ENCODE measurements at places on chromosomes 1 and 21.

GRCh38 chr1:22444856-22445255 lies 6.8 kb upstream of the ZBTB40 start:
- no peak for DNase-seq

- DNase-seq = no peak
Observed at GRCh38 chr1:242692988-242693387, 168.5 kb upstream of the PLD5 start.

DNA sequence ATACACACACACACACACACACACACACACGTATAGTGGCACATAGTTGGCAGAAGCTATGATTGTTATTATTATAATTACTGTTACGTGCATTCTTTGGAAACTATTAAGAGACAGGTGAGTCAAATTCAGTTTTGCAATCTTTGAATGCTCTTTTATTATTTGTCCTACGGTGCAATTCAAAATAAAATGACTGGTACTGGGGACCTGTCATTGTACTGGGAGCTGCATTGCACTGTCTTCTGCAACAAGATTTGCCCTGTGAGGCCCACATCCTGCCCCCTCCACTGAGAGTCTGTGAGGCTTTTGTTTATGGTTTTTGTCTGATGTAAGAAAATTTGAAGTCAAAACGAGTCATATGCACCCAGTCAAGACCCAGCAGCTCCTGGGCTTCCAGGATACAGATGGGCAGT lies 1.9 kb downstream of the LY9 start:
- DNase-seq = peak; percentile 71

DNA sequence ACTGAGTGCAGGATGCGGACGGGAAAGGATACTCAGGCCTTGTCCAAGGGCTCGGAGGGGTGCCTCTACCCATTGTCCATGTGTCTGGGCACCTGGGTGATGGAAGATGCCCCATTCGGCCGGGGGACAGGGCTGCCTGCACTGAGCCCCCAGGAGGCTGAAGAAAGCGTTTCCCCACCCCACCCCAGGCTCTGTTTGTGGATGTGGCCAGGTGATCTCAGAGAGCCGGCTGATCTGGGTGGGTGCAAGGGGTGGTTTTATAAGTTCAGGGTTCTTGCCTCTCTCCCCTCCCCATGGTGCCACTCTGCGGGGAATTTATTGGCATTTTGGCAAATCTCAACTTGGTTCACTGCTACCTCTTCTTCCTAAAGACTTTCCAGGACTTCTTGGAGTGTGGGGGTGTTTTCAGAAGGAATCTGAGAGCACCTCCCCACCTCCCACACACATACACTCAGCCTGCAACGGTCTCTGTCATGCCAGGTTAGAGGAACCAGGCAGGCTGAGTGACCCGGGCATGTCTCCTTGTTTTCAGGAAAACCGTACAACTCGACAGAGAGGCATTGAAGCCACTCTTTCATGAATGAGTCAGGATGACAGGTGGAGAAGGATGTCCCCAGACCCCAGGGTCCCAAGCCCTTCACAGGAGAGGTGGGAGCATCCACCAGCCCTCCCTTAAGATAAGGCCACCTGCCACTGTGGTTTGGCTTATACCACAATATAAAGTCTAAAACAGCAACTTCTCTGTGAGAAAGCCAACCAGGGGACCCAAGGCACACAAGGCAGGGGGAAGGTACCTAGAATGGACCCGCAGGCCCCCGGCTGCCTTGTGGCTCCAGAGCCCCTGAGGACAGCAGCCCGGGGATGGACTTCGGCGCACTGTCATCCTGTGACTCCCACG lies 174.9 kb downstream of the ETS2 start:
- no peak for DNase-seq

- no peak for DNase-seq
Observed at GRCh38 chr1:5108740-5109139, 454.3 kb downstream of the AJAP1 start.

- DNase-seq = no peak
Observed at GRCh38 chr1:58156124-58156468, 390.4 kb downstream of the OMA1 start.

DNA sequence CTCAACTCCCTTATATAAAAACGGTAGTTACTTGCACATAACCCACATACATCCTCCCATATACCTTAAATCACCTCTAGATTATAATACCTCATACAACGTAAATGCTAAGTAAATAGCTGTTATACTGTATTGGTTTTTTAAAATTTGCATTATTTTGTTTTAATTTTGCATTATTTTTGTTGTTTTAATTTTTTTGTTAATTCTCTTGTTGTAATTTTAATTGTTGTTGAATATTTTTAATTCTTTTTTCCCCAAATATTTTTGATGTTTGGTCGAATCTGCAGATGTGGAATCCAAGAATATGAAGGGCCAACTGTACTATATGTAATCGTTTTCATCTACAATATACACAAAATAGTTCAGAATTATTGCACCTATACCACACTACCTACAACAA lies 23.5 kb upstream of the ACTA1 start:
- no peak for DNase-seq

- no peak for DNase-seq
Observed at GRCh38 chr1:78165816-78166215, 120.0 kb downstream of the GIPC2 start.

All from activated gamma-delta T cell treated with Interleukin-2 at 50 U/mL for 16 hours (primary cell).